ENCODE measurements at places on chromosomes 12 and 14. TPM values are rescaled to one million over a fixed set of nuclear protein-coding genes. Genes with fewer than 3 reads are reported as not detected.

GRCh38 chr12:52210925-52211650, 19.3 kb upstream of the KRT80 start:
- H3K27ac ChIP-seq = no peak overlapping the region
- H3K27me3 ChIP-seq = no peaks in the 10 kb centered on the region
- H3K4me1 ChIP-seq = no peaks in the 10 kb centered on the region
- no peaks in the 10 kb centered on the region for H3K36me3 ChIP-seq
- no peak overlapping the region for H3K4me3 ChIP-seq

DNA sequence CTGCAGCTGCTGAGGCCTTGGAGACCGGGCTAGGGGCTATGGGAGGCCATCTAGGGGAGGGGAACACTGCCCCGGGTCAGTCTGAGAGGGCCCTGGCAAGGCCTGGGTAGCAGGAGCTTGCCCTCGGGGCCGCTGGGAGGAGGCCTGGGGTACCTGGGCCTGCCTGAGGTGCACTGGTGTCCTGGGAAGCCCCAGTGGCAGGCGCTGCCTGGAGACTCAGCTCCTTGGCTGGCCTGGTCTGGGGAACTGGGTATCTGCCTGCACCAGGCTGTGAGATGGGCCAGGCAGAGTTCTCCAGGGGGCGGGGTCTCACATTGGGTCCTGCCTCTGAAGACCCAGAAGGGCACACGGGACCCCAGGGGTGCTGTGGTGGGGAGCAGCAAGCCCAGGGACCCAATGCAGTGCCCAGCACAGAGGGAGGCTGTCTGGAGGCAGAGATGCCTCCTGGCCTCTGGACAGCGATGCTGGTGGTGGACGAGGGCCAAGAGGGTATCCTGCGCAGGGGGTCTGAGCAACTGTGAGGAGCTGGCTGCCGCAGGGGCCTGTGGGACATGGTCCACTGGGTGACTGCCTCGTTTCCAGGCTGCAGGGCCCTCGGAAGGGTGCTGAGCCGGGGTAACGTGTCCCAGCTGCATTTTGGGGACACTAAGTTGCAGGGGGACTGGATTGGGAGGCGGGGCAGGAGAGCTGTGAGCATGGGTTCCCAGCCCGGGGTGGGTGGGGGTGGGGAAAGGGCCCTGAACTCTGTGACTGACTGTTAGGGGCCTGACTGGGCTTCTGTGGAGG, 7.4 kb upstream of the MTA1 start:
- H3K4me1 ChIP-seq = no peaks in the 10 kb centered on the region
- peaks cover 34% of the 10 kb centered on the region for H3K27me3 ChIP-seq
- DNase-seq = peak; percentile 66
- no peak overlapping the region for H3K27ac ChIP-seq

GRCh38 chr12:29639893-29640495, 142.5 kb upstream of the OVCH1 start:
- peak overlapping the region; percentile 51 for H3K27ac ChIP-seq
- no peaks in the 10 kb centered on the region for H3K4me1 ChIP-seq
- H3K27me3 ChIP-seq = no peaks in the 10 kb centered on the region
- no peak overlapping the region for H3K4me3 ChIP-seq
- no peak for DNase-seq

DNA sequence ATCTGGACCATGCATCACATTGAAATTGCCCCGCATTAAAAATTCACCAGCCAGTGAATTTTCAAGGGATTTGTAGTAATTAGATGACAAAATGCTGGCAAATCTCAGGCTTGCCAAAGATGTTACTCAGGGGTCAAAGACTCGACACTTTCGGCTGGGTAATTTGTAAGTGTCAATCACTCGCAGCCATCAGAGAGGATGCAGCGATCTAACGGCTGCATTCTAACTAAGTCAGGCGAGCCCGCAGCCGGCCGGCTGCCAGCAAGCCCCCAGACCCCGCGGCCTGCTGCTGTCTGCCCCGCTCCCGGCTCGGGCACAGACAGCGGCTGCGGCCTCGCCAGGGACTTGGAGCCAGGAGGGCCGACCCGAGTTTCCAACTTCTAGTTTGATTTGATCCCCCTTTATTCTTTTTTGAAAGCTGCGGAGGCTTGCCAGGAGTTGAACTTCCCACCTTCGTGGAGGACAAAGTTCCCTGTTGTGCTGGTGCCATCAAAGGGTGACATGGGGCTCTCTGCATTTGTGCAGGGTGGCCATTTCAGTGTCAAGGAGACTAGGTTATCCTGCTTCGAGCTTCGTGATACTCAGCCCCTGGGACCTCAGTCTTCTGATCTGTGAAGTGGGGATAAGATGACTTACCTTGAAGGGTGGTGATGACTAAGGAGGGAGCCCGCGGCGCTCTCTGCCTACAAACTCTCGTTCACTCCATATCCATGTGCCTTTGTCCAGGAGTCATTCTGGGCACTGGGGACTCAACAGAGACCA, 169.9 kb downstream of the RBM19 start:
- H3K36me3 ChIP-seq = no peaks in the 10 kb centered on the region
- H3K4me3 ChIP-seq = no peak overlapping the region
- no peaks in the 10 kb centered on the region for H3K27me3 ChIP-seq
- H3K27ac ChIP-seq = no peak overlapping the region
- H3K4me1 ChIP-seq = no peaks in the 10 kb centered on the region

GRCh38 chr14:23864259-23864658, 89.3 kb upstream of the DHRS4 start:
- H3K27ac ChIP-seq = no peak overlapping the region
- no peak for DNase-seq
- H3K4me3 ChIP-seq = no peak overlapping the region
- H3K36me3 ChIP-seq = no peaks in the 10 kb centered on the region
- no peaks in the 10 kb centered on the region for H3K4me1 ChIP-seq

The TMEM229B gene
- 5.6 TPM for total RNA-seq

The ASB2 gene
- total RNA-seq = 178 TPM

The BAG5 gene
- total RNA-seq = 27.1 TPM
